ENCODE measurements at places on chromosomes 7 and 10. TPM values are rescaled to one million over a fixed set of nuclear protein-coding genes. Genes with fewer than 3 reads are reported as not detected.
A peak's percentile ranks its signal among the peaks of the same experiment; 100 is the strongest.

- peak overlapping the region; percentile 78 for H3K27ac ChIP-seq
- H3K36me3 ChIP-seq: no peaks in the 10 kb centered on the region
- peaks cover 15% of the 10 kb centered on the region for H3K4me1 ChIP-seq
- no peaks in the 10 kb centered on the region for H3K27me3 ChIP-seq
- DNase-seq: peak; percentile 19
- no peak overlapping the region for H3K4me3 ChIP-seq
Measured at GRCh38 chr10:119306514-119306951, 99.2 kb downstream of the GRK5 start.

DNA sequence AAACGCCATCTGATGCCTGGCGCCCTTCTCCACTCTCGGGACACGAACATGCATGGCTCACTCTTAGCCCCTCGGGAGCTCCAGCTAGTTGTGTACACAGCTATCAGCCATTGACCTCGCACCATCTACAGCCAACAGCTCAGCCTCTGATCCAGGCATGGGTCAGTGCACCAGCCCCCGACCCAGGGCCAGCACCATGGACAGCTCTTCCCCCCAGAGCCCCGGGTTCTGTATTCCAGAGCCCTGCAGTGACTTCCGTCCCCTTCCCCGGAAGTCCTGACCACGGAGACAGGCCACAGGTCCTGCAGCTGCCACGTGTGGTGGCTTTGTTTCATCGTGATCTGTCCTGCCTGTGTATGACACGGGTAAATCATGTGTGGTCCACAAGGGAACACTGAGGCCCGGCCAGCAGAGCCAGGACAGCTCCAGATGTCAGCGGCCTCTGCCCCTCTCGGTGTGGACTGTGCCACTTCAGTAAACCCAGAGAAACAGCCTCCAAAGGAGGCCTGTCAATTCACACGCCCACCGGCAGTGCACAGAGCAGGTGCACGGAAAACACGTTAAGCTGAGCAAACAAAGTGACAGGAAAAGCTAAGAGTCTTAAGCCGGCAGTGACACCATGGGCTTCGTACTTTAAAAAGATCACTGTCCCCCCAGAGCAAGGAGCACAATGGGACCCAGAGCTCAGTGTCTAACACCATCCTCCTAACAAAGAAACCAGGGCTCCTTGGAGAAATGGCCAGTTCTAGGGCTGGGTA lies 13.0 kb downstream of the STK32C start:
- no peaks in the 10 kb centered on the region for H3K36me3 ChIP-seq
- no peak overlapping the region for H3K27ac ChIP-seq
- no peaks in the 10 kb centered on the region for H3K27me3 ChIP-seq
- H3K4me1 ChIP-seq: no peaks in the 10 kb centered on the region

DNA sequence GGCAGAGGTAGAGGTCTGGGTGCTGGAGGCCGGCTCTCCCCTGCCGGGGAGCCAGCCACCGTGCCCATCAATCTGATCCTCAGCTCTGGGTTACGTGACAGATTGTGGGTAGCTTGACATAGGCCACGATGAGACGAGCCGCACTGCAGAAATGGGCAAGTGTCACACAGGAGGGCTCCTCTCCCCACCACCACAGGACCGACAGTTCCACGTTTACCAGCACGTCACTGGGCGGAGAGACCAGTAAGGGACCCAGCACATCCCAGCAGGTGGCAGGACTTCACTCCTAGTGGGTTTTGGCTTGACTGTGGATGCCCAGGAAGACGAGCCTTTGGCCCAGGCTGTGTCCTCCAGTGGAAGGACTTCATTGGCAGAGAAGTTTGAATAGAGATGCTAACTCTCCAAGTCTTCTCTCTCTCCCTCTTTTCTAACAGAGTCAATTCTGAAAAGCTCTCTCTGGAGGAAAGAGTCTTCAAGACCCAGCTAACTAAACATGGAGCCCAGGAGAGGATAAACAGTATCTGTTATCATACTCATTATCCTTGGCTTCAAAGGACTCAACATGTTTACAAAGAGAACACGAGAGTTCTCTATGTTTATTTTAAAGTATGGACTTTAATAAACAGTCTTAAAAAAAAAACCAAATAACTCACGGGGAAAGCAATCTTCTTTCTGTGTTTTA lies 129.3 kb upstream of the JCAD start:
- DNase-seq: no peak
- H3K27me3 ChIP-seq: 0 out of 2 replicates have a peak, but pooled peaks cover 5% of the 10 kb centered on the region
- H3K36me3 ChIP-seq: no peaks in the 10 kb centered on the region
- peaks cover 28% of the 10 kb centered on the region for H3K4me1 ChIP-seq
- no peak overlapping the region for H3K27ac ChIP-seq
- H3K4me3 ChIP-seq: no peak overlapping the region

VWC2 gene
- total RNA-seq: not detected

TSPAN12 gene
- total RNA-seq: 2.0 TPM

GPR85 gene
- total RNA-seq: 7.2 TPM

Data from GM23248 (cell line).